ENCODE measurements at places on chromosomes 6 and 20.

- no peak for DNase-seq
Measured at GRCh38 chr20:26243731-26244130, 547.1 kb upstream of the ZNF337 start.

DNA sequence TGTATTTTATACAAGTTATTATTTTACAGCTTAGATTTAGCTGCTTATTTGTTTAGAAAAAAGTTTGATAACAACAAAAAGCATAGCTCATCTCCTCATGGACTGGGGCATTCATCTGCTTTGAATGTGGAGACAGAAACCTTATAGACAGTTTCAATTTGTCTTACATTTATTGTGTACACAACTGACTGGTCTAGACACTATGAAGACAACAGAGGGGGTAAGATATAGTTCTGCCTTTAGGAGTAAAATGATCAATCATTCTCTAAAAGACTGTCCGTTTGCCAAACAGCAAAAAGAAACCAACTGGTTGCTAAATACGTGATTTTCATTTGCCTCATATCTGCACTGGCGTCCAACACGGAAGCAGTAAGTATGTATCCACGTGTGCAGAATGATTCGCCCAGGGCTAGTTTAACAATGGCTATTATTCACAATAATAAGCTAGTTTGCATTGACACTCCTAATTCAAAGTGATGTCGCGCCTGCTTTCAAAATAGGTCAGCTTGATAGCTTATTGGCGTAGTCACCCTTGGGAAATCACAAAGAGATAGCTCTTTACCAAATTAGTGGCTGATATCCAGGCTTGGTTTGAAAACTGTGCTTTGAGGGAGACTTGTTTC is 153.6 kb downstream of the BMP2 start:
- no peak for DNase-seq

DNA sequence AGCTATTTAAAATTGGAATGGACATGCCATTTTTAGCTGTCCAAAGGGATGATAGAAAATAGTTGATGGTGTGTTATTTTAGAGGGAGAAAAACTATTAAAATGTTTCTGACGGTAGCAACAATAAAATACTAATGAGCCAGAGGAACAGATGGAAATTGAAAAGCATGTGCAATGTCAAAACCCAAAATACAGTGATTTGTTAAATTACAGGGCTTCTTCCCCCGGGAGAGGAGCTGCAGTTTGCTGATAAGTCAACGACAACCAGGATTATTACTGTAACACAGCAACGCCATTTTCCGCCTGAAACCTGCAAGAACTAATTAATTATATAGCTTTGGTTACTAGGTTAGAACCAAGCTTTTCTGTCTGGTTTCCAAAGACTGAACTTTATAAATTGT is 179.6 kb upstream of the SPTLC3 start:
- DNase-seq: no peak

GRCh38 chr6:165096209-165096608 is 213.2 kb downstream of the C6orf118 start:
- no peak for DNase-seq

GRCh38 chr6:88584581-88585275 is 378.7 kb downstream of the RNGTT start:
- no peak for DNase-seq

GRCh38 chr6:72032086-72032485 is 145.7 kb downstream of the RIMS1 start:
- DNase-seq: peak; percentile 79

DNA sequence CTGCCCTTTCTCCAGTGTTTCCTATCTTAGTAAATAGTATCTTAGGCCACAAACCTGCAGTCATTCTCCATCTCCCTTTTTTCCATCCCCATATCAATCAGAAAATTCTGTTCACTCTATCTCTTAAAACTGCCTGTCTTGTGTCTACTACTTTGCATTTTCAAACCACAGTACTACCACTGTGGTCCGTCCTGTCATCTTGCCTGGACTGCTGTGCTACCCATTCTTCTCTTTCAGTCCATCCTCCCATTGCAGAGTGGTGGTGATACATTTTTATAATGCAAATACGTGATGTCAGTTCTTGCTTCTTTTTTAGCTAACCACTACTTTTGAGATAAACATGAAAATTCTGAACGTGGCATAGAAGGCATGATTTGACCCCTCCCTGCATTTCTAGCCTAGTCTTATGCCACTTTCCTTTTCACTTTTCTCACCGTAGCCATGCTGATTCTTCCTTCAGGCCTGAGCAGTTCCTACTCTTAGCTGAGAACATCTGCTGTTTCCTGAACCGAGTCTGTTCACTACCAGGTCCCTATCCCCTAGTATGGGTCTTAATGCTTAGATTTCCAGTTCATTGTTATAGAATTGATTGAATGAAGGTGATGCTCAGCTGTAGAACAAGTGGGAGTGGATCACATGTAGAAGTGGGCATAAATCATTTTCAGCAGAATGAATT is 13.8 kb downstream of the TBPL1 start:
- DNase-seq: no peak

GRCh38 chr20:4567170-4567569 is 154.5 kb upstream of the PRND start:
- no peak for DNase-seq

GRCh38 chr20:23588434-23589403 is 17.0 kb downstream of the CST9 start:
- DNase-seq: no peak
